ENCODE measurements at places on chromosomes 16 and 17.

GRCh38 chr16:84742641-84743092 lies 42.9 kb downstream of the USP10 start:
- no peak for DNase-seq

GRCh38 chr17:61420052-61420451 lies 20.4 kb downstream of the TBX2 start:
- DNase-seq: no peak

GRCh38 chr17:49407086-49407485 lies 7.6 kb downstream of the PHB1 start:
- DNase-seq: peak; percentile 27

- no peak for DNase-seq
Observed at GRCh38 chr16:22634954-22635353, 124.3 kb downstream of the NPIPB5 start.

DNA sequence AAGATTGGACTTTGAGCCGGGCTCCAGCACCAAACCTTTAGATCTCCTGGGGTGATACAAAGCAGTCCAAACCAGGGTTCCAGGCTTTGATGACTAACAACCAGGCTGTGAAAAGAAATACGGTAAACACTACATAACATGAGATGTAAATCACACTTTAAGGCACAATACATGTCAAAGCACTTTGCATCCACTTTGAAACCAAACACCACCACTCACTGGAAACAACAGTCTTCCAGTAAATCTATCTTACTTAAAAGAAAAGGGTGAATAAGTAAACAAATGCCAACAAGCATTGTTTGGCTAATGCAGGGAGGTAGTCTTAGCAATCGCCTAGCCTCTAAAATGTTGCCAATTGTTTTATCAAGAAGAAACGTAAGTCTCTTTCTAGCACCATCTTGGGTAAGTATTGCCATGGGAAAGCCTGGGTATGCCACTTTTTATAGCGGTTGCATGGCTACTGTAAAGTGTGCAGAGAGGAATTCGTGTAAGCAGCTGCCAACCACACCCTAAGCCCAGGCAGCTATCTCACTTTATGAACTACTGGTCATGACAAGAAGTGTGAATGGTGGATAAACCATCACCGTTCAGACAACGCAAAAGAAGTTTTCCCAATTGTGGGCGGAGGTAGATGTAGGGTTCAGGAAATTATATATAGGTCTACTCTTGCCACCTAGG lies 267.4 kb upstream of the PSMD7 start:
- no peak for DNase-seq

DNA sequence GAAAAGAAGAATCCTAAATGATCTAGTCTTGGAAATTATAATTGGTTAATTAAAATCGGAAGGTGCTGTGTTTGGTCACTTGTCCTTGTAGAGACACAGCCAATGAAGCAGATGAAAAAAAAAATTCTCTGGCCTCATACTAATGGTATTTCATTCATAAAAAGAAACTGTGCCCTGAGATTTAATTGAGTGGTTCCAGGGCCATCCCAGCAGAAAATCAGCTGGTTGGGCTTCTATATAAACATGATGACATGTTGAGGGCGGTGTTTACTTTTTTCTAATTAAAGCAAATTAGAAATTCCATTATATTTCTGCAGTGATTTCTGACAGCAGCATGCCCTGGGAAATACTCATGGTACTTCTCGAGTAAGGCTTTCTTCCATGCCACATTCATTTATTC lies 191.9 kb upstream of the KCNJ16 start:
- no peak for DNase-seq

DNA sequence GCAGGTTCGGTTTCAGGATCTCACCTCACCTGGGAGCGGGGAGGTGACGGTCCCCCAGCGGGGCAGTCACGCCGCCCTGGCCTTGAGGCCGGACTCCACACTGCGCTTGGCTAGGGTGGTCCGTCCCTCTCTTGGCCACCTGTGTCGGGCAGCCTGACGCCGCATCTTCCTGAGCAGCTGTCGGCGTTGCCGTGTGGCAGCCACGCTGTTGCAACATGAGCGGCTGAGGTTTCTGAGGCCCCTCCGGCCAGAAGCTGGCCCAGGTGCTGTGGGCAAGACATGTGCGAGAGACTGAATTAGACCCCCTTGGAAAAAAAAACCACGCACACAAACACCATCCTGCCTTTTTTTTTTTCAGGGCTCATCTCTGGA lies 49.2 kb downstream of the IRF8 start:
- DNase-seq: no peak

GRCh38 chr16:69773260-69773947 lies 11.3 kb downstream of the WWP2 start:
- no peak for DNase-seq

GRCh38 chr16:14634389-14634725 lies 1.6 kb downstream of the BFAR start:
- no peak for DNase-seq

GRCh38 chr16:84851192-84852127 lies 31.7 kb downstream of the CRISPLD2 start:
- DNase-seq: no peak

DNA sequence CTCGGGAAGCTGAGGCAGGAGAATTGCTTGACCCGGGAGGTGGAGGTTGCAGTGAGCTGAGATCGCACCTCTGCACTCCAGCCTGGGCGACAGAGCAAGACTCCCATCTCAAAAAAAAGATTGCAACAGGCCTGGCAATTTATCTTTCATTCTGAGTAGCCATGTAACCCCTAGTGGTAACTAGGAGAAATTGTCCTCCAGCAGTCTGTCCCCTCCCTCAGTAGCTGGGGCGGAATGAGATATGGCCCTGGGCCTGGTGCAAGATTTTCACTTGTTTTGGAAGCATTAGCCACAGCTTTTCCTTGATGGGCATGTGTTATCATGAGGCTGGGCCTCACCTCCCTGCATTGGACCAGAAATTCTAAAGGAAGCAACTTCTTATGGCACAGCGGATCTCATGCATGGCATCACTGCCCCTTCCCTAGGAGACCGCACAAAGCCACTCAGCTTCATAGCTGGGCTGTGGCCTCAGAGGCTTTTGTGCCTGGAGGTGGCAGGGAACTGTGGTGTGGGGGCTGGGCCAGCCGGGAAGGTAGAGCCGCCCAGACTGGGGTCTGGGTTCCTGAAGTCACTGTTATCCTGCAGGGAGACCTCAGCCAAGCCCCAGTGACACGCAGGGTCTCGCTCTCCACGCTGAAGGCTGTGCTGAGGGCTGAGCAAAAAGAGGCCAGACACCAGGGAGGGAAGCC lies 13.4 kb downstream of the NATD1 start:
- DNase-seq: no peak

GRCh38 chr16:66948837-66949225 lies 12.2 kb upstream of the CES3 start:
- DNase-seq: peak; percentile 20

DNA sequence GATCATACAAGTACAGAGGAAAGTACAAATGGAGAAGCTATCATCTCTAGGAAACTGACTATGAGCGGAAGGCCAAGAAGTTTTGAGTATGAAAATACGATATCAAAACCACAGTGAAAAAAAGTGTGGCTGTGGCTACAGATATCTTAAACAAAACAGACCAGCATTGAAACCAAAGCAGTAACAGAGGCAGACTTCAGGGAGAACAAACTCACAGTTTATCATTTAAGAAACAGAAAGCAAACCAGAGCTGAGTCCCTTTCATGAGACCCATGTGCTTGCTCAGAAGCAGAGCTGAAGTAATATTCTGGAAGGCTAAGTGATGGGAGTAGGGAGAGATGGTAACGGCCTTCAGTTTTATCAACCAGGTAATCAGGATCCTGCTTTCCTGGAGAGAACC lies 317.8 kb downstream of the CA10 start:
- DNase-seq: no peak

GRCh38 chr17:74362069-74362405 lies 369 bp upstream of the BTBD17 start:
- DNase-seq: no peak

DNA sequence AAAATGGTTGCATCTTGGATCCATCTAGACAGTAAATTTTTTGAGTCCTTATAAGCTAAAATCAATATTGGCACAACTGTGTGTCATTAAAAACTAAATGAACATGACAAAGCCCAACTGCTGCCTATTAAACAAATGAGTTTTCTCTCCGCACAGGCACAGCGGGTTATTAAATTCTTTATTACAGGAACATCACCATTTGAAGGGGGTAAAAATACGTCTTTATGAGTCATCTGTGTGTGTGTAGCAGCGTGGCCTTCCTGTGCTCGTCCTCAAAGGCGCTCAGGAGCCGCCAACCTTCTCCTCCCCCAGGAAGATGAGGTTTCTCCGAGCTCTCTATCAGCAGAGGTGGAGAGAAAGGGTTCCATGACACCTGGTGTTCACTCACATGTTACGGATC lies 62.6 kb upstream of the SDK2 start:
- DNase-seq: no peak

- no peak for DNase-seq
Observed at GRCh38 chr17:42118126-42118510, 3.0 kb downstream of the KAT2A start.
